Spinal cord (tissue), 10 donors: ENCODE measurements at places on chromosomes 16 and 17. TPM values are rescaled to one million over a fixed set of nuclear protein-coding genes. Genes with fewer than 3 reads are reported as not detected.

Gene MYH1
- total RNA-seq: not detected

Gene LUC7L3
- total RNA-seq: 149 TPM

Gene SOCS1
- total RNA-seq: 1.6 TPM

Gene MAPT
- 83.0 TPM for total RNA-seq

Gene NPIPB8
- 0.10 TPM for total RNA-seq

Gene PRSS53
- 9.8 TPM for total RNA-seq

Gene CIBAR2
- 6.8 TPM for total RNA-seq

Gene RPS15A
- total RNA-seq: 2,682 TPM

Gene COG4
- 34.6 TPM for total RNA-seq

Gene DBNDD1
- 9.6 TPM for total RNA-seq

Gene GIT1
- 38.8 TPM for total RNA-seq

Gene SLC12A3
- total RNA-seq: 0.11 TPM

Gene PIGL
- total RNA-seq: 29.1 TPM

Gene ASIC2
- total RNA-seq: 26.8 TPM

Gene CASKIN2
- 14.5 TPM for total RNA-seq

Gene CLDN9
- 0.20 TPM for total RNA-seq

Gene TNFRSF13B
- not detected for total RNA-seq

Gene ITGAD
- total RNA-seq: 0.06 TPM

Gene NXPH3
- 2.6 TPM for total RNA-seq

Gene TNP2
- total RNA-seq: not detected

Gene TP53TG3D
- not detected for total RNA-seq

Gene MPG
- total RNA-seq: 43.9 TPM

Gene SPATA32
- not detected for total RNA-seq

Gene ARL6IP1
- total RNA-seq: 229 TPM

Gene DPEP3
- total RNA-seq: not detected

Gene TBX2
- 13.1 TPM for total RNA-seq

Gene NPTX1
- total RNA-seq: 19.4 TPM

Gene CRHR1
- 3.2 TPM for total RNA-seq

Gene IL17C
- not detected for total RNA-seq

Gene IL4R
- 9.1 TPM for total RNA-seq

Gene LRRC37A
- 3.3 TPM for total RNA-seq

Gene CCDC200
- 0.55 TPM for total RNA-seq

Gene KRT28
- total RNA-seq: not detected

Gene PLD6
- total RNA-seq: 11.0 TPM

Gene CLEC18A
- 1.1 TPM for total RNA-seq

Gene SDK2
- 12.6 TPM for total RNA-seq

Gene CCL4L2
- 10.4 TPM for total RNA-seq

Gene TBC1D26
- total RNA-seq: 0.20 TPM

Gene GPR142
- 0.59 TPM for total RNA-seq

Gene CLEC16A
- total RNA-seq: 19.5 TPM

Gene CBX8
- total RNA-seq: 3.6 TPM
